Kidney (tissue), 22 donors: ENCODE measurements at places on chromosomes 4 and X.
A peak's percentile ranks its signal among the peaks of the same experiment; 100 is the strongest.

GRCh38 chr4:75848891-75849290, 53.4 kb downstream of the PPEF2 start:
- DNase-seq = no peak

DNA sequence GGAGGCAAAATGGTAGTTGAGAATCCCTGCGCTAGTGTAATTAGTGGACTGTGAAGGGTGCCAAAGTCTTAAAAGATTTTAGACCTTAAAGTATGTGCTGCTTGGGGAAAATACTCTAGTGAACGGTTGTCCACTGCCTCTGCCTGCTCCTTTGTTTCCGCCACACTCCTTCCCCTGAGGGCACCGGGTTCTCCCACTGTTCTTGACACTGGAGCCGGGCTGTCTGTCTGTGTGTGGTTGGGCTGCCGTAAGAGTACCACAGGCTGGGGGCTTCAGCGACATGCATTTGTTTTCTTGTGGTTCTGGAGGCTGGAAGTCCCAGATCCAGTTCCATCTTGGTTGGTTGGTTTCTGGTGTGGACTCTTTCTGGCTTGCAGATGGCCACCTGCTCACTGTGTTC, 76.2 kb downstream of the CLDN34 start:
- no peak for DNase-seq

- no peak for DNase-seq
Measured at GRCh38 chrX:109393859-109394258, 88.0 kb downstream of the GUCY2F start.

DNA sequence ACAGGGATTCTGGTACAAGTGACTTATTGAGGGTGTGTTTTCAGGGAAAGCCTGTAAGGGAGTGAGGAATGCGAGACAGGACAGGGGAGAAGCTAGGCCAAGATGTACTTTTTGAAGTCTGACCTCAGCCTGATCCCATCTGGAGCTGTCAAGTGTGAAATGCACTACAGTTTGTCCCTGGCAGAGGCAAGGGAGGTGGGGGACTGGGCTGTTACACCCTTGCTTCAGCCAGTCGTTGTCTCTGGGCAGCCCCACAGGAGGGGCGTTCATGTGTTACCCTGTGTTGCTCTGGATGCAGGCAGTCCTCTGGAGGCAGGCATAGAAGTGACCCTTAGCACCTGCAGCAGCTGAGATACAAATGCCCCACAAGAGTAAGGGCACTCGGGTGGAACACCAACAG, 25.8 kb downstream of the PPEF1 start:
- DNase-seq = peak; percentile 50

- DNase-seq = no peak
Measured at GRCh38 chr4:1821679-1822567, 28.8 kb downstream of the FGFR3 start.

GRCh38 chr4:165115301-165115700, 2.6 kb upstream of the TMEM192 start:
- no peak for DNase-seq

- no peak for DNase-seq
Measured at GRCh38 chrX:40092808-40093435, 4.8 kb downstream of the BCOR start.

GRCh38 chrX:97605271-97605670, 721.6 kb downstream of the RPA4 start:
- DNase-seq = no peak

- no peak for DNase-seq
Measured at GRCh38 chrX:40199704-40200103, 101.9 kb upstream of the BCOR start.

DNA sequence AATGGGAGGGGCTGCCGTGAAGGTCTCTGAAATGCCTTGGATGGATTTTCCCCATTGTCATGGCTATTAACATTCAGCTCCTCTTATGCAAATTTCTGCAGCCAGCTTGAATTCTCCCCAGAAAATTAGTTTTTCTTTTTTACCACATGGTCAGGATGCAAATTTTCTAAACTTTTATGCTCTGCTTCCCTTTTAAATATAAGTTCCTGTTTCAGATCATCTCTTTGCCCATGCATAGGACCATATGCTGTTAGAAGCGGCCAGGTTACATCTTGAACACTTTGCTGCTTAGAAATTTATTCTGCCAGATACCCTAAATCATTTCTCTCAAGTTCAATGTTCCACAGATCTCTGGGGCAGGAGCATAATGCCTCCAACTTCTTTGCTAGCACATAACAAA, 13.8 kb upstream of the CLDN34 start:
- DNase-seq = no peak

- DNase-seq = no peak
Measured at GRCh38 chr4:125111323-125111722, 203.4 kb upstream of the FAT4 start.

DNA sequence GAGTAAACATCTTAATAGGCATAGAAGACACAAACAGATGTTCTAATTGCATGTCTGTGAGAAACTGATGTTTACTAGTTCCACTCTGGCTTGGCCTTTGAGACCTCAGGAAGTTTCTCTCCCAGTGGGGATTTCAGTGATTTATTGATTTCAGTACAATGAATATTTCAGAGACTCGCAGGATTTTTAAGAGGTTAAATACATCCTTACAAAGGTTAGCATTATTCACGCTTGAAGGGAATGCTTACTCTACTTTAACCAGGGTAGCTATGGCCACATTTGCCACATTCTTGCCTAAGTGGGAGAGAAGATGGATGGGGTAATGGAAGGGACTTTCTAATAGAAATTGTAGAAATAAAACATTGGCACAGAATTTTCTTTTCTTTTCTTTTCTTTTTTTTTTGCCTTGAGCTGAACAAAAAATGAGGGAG, 480.1 kb downstream of the SPRY1 start:
- peak; percentile 55 for DNase-seq

GRCh38 chr4:136056748-136057147, 1475.5 kb downstream of the PCDH18 start:
- no peak for DNase-seq

DNA sequence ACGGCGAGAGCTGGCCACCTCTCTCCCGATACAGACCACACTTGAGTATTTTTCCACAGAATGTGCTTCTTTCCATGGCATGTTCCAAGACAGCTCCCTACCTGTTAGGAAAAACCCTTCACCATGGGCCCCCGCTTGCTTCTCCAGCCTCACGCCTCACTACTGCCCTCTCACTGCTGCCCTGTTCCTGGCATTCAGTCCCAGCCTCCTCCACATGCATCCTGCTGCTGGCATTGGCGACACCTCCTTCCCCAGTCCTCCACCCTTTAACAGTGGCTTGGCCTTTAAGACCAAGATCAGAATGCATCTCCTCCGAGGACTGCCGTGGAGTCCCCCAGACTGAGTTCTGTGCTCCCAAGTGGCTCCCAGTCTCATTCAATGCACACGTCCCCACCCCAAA, 10.7 kb downstream of the PNMA6F start:
- DNase-seq = no peak

DNA sequence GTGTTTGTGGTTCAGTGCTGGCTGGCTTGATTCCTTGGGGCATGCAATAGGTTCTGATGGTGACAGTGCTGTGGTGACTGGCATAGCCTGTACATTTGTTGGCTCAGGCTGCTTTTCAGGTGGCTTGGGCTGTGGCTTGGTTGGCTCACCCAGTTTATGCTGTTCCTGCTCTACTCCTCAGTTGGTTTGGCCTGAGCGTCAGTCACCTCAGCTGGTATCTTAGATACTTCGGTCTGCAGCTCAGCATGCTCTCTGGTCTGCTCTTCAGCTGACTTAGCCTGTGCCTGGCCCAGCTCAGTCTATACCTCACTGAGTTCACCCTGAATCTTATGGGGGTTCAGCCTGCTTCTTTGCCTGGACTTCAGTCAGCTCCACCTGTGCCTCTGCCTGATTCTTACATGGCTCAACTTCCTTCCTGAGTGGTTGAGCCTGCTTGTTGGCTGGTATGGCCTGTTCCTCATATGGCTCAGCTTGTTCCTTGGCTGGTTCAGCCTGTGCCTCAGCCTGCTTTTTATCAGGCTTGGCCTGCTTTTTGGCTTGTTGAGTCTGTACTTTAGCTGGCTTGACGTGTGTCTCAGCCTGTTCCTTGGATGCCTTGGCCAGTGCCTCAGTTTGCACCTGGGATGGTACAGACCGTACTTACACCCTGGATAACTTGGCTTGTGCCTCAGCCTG, 170.6 kb downstream of the MSN start:
- no peak for DNase-seq

DNA sequence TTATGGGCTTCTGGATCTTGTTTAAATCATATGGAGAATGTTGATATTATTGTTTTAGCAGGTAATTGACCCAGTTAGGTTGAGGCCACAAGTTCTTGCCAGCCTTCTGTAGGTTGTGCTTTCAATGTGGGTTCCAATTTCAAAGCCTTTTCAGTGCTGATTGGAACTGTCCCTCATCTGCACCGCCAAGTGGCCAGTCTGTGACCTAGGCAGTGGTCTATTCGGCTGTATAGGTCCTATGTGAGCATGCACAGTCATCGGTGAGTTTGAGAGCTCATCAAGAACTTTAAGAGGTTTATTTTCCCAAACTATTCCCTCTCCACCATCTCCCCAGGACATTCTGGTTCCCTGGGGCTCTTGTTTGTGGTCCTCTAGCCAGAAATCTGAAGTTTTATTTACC, 35.7 kb downstream of the DDX53 start:
- DNase-seq = no peak

DNA sequence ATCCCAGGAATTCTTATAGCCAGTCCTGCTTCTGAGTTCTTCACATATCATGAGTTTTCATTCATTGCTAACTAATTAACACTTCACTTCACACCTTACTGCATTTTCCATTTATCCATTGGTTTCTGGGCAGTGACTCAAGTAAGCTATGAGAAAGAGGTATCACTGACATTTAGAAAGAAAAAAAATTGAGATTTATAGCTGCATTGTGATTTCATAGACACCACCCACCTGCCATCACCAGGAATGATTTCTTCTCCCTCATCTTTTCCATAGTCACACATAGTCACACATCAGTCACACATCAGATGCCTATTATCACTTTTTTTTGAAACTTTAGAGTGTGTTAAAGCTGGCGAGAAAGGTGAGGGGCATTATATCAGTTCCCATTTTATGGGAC, 121.8 kb downstream of the SLC39A8 start:
- DNase-seq = no peak

- no peak for DNase-seq
Measured at GRCh38 chr4:824461-825062, 1.4 kb downstream of the CPLX1 start.

GRCh38 chrX:134025986-134026545, 40.7 kb upstream of the GPC3 start:
- DNase-seq = no peak

DNA sequence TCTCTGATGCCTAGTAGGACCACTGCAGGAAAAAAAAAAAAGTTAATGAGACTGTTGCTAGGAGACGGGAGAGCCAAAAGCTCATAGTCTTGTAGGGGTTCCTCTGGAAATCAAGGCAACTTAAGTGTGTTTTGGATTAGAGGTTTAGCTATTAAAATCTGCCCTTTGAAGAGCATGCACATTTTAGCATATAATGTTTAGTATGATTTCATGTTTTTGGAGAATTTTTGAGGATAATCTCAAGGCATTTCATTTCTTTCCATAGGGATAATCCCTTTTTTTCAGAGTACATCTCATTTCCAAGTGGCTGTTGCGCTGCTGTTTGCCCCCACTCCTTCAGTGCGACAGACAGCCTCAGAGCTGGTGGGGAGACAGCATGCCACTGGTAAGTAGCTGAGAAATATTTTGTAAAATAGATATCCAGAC, at the start of gene LINC00632:
Gene LINC00632, plus strand, starts transcription at position 339 of the 426 bp plus-strand sequence.
- no peak for DNase-seq

GRCh38 chrX:31420302-31420701, 348.5 kb upstream of the FTHL17 start:
- no peak for DNase-seq

DNA sequence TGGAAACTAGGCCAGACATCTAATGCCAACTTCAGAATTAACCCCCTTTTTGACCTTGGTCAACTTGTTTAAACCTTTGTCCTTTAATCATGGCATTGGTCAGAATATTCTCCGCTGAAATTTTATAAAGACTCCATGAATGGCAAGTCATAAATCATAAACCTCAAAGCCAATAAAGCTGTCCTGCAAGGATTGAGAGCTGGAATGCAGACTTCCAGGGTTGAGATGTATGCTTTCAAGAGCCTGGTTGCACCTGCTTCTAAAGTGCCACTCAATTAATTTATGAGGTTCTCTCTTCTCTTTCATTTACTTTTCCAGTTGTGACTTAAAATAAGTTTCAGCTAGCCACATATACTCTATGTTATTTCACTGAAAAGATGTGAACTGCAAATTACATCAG, 136.2 kb upstream of the HCCS start:
- DNase-seq = no peak

GRCh38 chrX:103442536-103442901, 66.2 kb downstream of the BEX3 start:
- no peak for DNase-seq

GRCh38 chrX:117407449-117408150, 709.0 kb downstream of the KLHL13 start:
- no peak for DNase-seq

- no peak for DNase-seq
Measured at GRCh38 chr4:152052451-152053057, 291.7 kb upstream of the GATB start.

GRCh38 chr4:80307183-80307735, 28.3 kb upstream of the CFAP299 start:
- no peak for DNase-seq

- DNase-seq = no peak
Measured at GRCh38 chr4:167084321-167084720, 150.0 kb downstream of the SPOCK3 start.

GRCh38 chr4:158622251-158622650, 49.4 kb downstream of the C4orf46 start:
- no peak for DNase-seq
